ENCODE measurements at places on chromosomes 11 and 22.
A peak's percentile ranks its signal among the peaks of the same experiment; 100 is the strongest.

- DNase-seq, result no peak
These were observed 306.6 kb upstream of the TENM4 start for GRCh38 chr11:79747406-79747805.

DNA sequence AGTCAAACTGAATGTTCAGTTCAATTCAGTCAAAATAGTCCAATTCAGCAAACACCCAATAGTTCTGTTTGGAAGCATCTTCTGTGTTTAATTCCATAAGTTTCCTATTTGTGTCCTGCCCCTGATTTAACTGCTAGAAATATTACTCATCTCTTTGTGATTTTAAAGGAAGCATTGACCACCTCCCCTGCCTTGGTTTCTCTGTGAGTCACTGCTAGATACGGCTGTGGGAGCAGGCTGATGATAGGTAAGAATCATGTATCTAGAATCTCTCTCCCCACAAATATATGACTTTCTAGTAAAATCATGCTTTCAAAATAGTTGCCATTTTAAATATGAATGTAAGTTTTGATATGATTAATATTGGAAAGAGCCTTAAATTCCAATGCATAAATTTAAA is 888.5 kb downstream of the NTM start:
- DNase-seq, result no peak

DNA sequence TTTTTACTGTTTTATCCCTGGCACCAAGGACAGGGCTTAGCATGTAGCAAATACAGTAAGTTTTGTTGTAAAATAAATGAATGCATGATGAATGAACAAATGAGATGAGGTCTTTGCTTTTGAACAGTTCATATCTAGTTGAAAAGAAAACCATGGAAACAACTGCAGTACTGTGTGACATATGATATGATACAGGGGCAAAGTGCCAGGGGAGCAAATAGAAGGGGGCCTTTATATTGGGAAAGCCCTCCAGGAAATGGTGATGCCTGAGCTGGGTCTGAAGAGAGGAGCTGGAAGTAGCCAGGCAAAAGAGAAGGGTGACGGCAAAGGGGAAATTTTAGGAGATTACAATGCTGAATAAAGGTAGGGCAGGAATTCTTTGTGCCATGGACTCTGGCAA is 63.8 kb upstream of the UCP3 start:
- no peak for DNase-seq

DNA sequence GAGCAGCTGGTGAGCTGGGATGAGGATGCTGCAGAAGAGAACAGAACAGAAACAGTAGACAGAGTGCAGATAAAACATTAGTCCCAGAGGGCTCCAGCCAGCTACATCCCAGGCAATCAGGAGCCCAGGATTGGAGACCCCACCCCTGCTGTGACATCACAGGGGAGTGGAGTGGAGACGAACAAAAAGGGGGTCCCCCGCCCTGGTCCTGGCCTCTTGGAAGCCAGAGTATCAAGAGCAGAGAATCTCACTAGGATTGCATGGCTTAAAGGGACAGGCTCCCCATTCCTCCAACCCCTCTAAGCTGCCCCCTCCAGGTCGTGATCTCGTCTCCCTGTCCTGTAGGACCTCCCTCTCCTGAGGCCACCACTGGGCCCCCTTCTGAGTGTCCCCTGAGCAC is at the start of gene P2RX3:
P2RX3 (plus strand) TSS at position 211 of the 400 bp plus-strand sequence. CDS start 199 bp downstream, outside the sequence.
- DNase-seq, result no peak

DNA sequence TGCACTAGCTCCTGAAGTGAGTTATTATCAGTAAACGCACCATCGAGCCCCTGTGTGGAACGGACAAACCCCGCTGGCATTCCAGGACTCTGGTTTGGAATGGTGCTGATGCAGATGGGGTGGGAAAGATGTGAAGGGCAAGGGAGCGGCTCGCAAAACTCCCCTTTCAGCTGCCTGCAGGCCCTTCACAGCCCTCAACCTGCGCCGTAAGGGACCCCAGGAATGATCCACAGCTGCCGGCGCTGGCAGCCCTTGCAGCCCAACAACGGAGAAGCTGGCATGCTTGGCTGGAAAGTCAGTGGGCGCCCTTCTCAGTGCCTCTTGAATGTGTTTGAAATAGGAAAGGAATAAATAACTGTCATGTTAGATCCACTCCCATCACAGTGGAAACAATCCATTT is 1445.5 kb downstream of the BRD1 start:
- DNase-seq, result no peak

DNA sequence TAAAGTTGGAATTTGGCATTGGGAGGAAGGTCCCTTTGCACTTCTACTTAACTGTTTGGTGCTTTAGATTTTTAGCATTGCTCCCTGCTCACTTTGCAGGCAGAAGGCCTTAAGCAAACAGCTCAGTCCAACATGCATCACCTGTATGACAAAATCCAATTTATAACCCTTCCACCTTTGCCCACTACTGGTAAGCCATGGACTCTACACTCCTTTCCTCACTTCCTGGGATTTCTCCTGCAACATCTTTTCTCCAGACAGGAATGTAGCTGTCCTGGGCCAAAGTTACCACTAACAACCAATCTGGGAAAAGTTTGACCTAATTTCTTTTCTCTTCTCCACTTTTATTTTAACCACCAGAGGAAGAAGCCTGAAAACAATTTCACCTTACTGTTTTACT is 1.8 kb upstream of the OR2D2 start:
- DNase-seq, result no peak

- DNase-seq, result no peak
These were observed 5.6 kb upstream of the EEF1G start for GRCh38 chr11:62579252-62579651.

DNA sequence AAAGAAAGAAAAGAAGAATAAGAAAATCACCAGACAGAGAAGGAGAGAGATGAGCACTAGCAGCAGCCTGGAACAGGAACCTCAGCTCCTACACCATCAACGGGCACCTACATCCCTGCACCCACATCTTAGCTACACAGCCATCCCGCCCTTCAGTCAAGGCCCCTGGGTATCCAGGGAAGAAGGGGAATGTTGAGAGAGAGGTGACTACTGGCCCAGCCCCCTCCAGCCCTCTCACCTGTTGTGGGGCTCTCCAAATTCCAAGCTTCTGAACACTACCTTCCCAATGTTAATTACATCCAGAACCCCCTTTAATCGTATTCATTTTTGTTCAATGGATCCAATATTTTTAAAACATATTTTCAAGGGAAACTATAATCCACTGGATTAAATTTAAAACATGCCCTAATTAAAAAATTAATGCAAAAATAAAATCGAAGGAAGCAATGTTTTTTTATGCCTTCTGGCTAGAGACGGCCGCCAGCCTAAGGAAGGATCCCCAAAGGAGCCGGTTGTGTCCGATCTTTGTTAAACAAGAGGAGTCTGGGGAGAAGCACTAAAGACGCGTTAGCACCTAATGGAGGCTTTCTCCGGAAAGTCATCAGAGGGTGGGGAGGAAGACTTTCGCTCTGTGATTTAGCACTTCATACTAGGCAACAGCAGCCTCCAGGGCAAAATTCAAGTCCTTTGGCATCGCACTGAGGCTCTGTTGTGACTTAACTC is 9.5 kb downstream of the TPST2 start:
- no peak for DNase-seq

DNA sequence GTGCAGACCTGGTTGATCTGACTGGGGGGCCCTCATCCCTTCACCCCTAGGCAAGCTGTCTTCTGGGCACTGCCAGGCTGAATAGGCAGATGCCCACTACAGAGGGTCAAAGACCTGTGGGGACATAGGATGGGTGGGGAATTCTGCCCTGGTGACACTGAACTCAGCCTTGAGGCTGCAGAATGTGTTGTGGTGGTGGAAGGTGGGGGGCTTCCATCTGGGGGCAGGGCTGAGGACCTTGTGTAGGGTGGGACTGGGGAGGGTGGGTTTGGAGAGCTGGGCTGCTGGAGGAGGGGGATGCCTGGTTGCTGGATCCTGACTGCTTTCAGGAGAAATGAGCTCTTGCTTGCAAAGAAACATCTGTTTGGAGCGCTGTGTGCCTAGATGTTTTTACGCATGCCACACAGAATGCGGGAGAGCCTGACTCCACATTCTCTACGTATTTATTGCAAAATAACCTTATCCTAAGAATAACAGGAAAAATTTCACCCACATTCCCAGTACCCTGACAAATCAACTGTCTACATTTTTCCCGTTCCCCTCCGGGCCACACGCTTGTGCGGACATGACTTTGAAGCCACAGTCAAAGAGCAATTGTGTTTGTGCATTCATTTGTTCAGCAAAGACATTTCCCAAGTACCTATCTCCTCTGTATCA is 18.3 kb downstream of the SMIM38 start:
- no peak for DNase-seq

DNA sequence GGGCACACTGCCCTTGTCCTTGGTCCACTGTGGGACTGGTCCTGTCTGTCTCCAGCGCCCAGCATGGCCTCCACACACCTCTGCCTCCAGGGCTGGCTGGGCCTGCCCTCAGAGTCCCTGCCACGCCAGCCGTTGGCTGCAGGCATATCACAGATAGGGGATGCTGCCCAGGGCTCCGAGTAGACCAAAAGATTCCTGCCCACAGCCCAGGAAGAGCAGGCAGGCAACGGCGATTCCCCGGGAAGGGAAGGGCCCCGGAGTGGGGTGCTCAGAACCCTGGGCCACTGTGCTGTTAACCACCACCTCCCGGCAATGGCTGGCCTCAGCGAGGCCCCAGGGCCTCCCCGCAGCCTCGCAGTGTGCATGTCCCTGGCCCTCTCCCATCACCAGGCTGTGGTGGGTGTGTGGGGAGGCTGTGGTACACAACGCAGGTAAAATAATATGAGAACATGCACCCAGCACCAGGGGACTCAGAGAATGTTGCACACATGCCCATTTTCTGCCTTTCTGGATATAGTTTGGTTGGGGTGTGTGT is 2.2 kb downstream of the IFITM5 start:
- no peak for DNase-seq

DNA sequence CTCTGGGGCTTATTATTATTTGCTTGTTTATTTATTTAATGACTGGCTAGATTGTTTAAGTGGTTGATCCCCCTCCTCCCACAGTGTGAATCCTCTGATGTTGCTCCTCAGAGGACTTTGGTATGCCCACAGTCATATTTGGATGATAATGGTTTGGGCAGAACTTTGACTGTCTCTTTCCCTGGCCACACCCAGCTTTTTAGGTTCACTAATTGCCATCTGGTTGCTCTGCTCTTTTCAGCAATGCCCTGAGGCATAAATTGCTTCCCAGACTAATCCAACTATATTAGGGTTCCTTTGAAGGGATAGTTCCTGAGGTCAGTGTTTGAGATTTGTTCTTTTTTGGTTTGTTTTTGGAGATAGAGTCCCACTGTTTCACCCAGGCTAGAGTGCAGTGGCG is 99.3 kb upstream of the RRM1 start:
- no peak for DNase-seq

- no peak for DNase-seq
These were observed 346.6 kb downstream of the MN1 start for GRCh38 chr22:27454807-27455450.

GRCh38 chr11:74388678-74389327 is 9.4 kb downstream of the PGM2L1 start:
- peak; percentile 59 for DNase-seq

DNA sequence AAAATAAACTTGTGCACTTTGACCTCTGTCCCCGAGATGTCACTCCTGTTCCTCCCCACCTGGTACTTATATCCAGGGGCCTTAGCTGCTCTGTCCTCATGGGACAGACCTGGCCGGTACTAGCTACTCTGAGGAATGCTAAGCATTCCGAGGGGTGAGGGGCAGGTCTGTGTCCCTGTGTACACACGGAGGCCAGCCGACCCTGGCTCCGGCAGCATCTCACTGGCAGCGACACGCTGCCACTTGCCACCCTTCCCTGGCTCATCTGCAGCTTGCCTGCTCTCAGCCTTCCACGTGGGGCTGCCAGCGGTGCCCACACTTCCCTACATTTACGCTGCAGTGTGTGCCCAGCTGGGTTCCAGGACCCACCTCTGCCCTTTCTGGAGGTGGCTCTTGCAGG is 21.6 kb upstream of the TEF start:
- no peak for DNase-seq

DNA sequence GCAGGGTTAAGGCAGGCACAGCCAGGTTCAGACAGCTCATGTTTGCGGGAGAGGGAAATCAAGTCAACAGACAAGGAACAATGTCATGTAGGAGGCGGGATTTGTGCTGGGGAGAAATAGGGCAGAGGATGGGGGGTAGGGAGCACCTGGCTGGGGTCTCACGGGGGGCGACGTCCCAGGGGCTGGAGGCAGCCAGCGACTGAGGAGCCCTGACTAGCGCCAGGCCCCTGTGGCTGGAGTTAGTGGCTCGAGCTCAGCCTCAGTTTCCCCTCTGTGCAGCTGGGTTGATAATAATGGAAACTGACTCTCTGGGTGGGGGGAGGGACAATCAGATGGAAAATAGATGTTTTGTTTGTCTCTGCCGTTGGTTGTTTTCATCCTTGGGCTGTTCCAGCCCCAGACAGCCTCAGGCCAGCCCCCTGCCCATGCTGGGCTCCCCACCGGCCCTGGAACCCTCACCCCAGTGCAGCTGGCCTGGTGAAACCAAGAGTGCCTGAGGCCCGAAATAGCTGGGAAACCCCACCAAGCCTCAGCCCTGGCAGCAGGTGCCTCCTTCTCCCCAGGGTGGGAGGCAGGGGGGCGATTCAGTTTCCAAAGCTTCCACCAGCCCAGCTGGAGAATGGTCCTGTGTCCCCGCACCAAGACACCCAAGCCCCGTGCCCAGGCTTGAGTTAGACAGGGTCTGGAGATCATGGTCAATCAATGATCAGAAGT is 44.1 kb downstream of the IGLL5 start:
- DNase-seq, result no peak

DNA sequence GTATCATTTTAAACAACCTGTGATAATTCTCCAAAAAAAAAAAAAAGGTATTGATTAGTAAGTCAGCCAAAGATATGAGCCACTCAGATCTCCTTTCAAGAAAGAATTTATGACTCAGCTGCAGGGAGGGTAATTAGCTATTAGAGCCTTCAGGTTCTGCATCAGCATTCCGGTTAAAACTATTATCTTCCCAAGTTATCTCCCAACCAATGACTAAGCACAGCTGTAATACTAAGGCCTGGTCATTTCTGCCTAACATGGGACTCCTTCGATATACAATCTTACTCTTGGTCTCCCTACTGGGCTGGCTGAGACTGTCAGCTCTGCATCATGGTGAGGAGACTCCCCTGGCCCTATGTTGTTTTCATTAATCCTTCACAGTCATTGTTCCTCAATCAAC is 60.4 kb downstream of the SBF2 start:
- DNase-seq, result no peak

DNA sequence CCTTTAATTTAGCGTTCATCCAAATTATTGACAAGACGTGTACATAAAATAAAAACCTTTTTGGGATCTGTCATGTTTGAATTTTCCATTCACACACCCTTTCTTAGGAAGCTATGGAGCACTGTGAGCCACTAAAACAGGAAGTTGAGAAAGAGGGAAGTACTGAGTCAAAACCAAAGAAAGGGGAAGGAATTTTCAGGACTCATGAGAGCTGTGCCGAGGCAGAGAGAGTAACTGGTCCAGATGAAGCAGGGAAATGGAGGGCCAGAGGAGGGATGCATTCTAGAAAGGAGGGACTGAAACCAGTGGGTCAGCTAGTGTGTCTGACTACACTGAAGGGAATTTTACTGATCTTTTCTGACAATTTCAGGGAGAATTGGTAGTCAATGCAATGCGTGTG is 24.9 kb downstream of the APLP2 start:
- DNase-seq, result no peak
